ENCODE measurements at places on chromosomes 5 and 9.
A peak's percentile ranks its signal among the peaks of the same experiment; 100 is the strongest.

GRCh38 chr5:134968055-134968454, 348 bp downstream of the CATSPER3 start:
- no peak for DNase-seq

DNA sequence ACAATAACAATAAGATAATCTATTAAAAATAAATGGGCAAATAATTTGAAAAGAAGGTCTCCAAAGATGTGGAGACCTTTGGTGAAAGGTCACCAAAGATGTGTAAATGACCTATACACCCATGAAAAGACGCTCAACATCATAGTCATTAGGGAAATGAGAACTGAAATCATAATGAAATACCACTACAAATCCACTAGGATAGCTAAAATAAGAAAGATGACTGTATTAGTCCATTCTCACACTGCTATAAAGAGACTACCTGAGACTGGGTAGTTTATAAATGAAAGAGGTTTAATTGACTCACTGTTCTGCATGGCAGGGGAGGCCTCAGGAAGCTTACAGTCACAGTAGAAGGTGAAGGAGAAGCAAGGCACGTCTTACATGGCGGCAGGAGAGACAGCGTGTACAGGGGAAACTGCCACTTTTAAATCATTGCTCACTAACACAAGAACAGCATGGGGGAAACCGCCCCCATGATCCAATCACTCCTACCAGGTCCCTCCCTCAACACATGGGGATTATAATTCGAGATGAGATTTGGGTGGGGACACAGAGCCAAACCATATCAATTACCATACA, 339.6 kb downstream of the ENC1 start:
- DNase-seq, result no peak

- DNase-seq, result no peak
These were observed 40.1 kb downstream of the PRRT1B start for GRCh38 chr9:131585375-131585774.

GRCh38 chr9:4541856-4542255, 51.6 kb downstream of the SLC1A1 start:
- no peak for DNase-seq

DNA sequence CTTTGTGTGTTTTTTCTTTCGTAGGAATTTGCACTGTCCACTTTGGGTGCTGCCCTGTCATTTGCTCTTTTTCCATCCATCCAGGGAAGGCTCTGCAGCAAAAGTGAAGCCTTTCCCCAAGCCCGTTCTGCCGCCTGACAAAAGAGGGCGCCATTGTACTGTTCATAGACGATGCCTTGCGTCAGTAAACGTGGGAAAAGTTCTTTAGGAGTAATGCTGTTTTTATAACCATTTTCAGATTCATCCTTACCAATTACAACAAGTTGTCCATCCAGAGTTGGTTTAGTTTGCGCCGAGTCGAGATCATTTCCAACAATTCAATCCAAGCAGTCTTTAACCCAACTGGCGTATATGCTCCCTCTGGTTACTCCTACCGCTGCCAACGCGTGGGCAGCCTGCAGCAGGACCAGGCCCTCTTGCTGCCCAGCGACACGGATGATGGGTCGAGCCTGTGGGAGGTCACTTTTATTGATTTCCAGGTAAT, 34.3 kb upstream of the RPS23 start:
- DNase-seq, result peak; percentile 13

GRCh38 chr9:70510157-70510770, 95.8 kb upstream of the KLF9 start:
- no peak for DNase-seq

DNA sequence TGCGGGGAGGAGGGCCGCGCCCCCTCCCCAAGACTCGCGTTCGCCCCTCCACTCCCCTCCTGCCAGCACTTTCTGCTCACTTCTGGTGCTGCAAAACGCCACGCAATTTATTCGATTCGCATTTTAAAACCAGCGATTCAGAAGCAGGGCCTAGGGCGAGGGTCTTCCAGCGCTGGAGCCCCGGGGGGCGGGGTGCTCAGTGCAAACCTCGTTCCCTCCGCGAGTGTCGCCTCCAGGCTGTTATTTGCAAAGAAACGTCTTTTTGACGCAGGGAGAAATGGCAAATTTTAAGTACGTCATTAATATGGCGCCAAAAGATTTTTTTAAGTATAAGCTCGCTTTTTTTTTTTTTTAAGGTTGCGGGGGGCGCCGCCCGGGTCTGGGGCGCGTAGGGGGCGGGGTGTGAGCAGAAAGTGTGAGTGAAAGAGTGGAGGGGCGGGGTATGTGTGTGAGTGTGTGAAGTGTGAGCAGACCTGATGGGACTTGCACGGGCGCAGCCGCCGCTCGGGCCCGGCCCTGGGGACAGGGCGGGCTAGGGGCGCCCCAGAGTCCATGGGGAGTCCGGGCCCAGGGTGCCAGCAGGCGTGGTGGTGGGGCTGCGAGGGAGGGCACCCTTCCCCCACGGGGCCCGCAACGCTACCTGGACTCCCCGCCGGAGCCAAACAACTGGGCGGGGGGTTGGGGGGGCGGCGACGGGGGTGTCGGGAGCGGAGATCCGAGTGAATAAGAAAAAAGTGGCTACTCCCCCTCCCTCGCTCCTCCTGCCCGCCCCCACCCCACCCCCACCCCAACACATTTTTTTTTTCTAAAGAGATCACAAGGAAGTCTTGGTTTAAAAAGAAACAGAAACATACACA, at the start of gene JADE2:
Gene JADE2, plus strand, starts transcription at position 845 of the 857 bp plus-strand sequence. CDS start 10,188 bp downstream, outside the sequence.
- peak; percentile 79 for DNase-seq

- no peak for DNase-seq
These were observed 153.1 kb downstream of the GADD45G start for GRCh38 chr9:89757776-89758528.

GRCh38 chr5:39542511-39543285, 117.9 kb upstream of the DAB2 start:
- DNase-seq, result no peak

DNA sequence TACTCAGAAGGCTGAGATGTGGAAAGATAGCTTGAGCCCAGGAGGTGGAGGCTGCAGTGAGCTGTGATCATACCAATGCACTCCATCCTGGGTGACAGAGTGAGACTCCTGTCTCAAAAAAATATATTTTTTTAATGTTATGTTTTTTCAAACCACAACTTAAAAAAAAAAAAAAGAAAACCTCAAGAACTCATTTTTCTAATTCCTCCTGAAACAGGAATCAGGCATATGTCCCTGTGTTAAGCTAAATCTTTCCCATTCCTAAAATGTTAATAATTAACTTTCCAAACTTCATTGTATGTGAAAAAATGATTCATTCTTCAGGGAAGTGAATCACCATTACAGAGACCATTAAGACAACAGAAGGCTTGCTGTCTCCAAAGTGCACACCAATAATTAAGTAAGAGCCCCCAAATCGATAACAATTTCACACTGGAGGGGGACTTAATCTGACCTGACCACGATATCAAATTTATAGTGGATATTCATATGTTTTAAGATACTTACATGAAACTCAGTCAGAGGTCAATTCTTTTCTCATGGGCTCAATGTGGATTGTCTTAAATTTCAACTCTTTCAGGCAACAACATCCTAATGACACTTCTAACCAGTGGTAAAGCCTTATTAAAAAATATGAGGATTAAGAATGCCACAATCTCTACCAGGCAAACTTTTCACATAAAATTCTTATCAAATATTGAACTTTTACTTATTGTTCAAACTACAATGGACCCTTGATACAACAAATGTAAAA, 5.2 kb downstream of the CEMIP2 start:
- DNase-seq, result no peak

DNA sequence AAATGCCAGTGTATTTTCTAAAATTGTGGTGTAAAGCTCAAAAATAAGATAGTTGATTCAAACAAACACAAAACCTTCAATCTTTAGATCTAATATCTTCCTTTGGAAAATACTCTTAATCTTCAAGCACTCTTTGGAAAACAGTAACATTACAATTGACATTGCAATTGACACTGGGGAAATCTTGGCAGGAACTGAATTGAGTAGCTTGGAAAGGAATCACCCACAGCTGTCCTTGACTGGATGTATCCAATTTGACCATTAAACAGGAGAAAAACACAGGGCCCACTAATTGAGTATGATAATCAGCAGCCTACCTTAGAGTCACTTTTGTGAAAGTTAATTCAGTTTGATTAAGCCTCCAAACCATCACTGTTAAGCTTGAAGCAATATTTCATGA, 776.7 kb downstream of the DTWD2 start:
- DNase-seq, result no peak

- no peak for DNase-seq
These were observed 305.0 kb downstream of the TENT4A start for GRCh38 chr5:7018198-7018597.

GRCh38 chr5:175487514-175488222, 9.3 kb downstream of the SFXN1 start:
- DNase-seq, result no peak

GRCh38 chr9:87685441-87685840, 40.5 kb upstream of the CTSL start:
- DNase-seq, result no peak

GRCh38 chr5:30808996-30809395, 384.5 kb upstream of the CDH6 start:
- DNase-seq, result no peak

DNA sequence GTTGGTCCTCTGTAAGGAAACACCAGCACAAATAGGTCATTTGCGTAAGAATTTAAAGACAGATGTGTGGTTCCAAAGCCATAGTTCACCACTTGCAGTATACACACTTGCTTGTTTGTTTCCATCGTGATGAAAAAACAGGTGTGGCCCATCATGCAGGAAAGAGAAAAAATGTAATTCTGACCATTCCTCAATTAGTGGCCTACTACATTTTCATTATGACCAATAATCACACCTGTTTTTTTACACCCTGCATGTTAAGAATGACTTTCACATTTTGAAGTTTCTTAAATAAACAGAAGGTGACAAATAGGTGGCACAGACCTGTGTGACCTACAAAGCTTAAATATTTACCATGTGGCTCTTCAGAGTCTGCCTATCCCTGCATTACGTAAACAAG, 2.2 kb upstream of the ICE1 start:
- no peak for DNase-seq
